ENCODE measurements at places on chromosomes 5 and 9.

DNA sequence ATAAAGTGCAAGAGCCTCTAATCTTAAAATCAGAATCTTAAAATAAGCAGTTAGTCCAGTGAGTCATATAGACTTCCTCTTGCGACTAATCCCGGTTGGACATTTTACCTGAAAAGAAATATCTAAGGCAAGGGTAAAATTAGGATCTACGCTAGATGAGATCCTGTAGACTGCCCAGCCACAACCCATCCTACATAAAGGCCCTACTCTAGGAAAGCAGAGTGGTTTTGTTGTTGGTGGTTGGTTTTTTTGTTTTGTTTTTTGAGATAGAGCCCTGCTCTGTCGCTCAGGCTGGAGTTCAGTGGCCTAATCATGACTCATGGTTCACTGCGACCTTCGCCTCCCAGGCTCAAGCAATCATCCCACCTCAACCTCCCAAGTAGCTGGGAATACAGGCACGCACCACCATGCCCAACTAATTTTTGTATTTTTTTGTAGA lies 6.9 kb downstream of the TSC1 start:
- DNase-seq, result no peak

DNA sequence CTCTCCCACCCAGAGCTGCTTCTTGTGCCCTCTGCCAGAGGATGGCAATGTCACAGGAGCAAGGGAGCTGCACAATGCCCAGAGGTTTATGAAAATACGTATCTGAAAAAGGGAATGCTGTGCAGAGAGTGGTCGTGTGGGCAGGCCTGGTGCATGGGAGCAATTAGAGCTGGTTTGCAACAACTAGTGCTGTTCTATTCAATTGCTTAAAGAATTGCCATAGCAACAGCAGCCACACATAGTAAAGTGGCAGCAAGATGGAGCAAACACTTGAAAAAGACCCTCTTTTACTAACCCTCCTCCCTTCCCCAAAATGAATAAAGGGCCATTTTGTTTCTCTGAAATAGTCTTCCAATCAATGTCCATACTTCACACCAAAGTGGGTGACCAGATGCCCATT lies 166.3 kb downstream of the CRB2 start:
- no peak for DNase-seq

DNA sequence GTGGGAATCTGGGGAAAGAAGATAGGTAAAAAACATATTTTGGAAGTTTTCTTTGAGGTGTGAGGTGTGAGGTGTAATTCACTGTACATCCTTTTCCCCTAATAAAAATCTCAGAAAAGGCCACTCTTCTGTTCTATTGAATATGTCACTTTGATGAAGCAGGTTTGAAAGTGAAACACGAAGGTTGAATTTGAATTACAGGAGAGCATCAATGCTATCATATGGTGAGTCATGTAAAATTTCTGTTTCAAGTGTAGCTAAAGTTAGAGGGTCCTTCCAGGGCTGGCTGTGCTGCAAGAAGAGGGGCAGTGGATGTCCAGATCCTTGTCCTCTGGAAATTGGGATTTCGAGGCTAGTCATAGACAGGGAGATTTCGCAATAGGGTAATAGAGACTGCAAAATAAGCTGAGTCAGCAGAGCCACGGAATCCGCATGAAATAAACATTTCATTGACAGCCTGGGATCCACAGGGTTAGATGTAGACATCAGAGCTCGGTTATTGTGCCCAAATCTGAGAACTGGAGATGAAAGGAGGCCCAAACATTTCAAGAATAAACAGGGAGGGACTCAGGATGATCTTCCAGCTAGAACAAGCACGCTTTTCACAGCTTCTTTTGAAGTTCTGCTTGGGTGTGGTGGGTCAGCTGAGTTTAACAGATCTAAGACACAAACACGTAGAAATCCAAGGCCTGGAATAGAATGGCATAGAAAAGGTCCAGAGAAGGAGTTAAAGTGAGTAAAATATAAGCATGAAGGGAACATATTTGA lies 194.4 kb upstream of the CDKN2B start:
- no peak for DNase-seq

DNA sequence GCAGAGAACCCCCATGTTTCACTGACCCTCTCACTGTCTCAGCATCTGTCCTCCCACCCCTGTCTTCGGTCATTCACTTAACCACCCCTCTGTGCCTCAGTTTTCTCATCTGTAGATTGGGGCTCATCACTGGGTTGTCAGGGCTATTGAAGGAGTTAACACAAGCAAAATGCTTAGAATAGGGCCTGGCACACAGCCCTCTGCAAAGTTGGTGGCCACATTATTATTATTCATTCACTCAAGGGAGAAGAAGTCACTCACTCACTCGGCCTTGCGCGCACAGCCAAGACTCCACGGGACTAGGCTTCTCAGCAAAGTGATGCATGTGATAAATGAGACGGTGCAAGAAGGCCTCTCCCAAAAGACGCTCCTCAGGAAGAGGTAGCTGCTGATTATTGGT lies 8.0 kb downstream of the PDGFRB start:
- DNase-seq, result no peak

- DNase-seq, result no peak
Measured at GRCh38 chr5:42121401-42121800, 196.3 kb downstream of the FBXO4 start.

- DNase-seq, result no peak
Measured at GRCh38 chr9:4424891-4425290, 65.4 kb upstream of the SLC1A1 start.

DNA sequence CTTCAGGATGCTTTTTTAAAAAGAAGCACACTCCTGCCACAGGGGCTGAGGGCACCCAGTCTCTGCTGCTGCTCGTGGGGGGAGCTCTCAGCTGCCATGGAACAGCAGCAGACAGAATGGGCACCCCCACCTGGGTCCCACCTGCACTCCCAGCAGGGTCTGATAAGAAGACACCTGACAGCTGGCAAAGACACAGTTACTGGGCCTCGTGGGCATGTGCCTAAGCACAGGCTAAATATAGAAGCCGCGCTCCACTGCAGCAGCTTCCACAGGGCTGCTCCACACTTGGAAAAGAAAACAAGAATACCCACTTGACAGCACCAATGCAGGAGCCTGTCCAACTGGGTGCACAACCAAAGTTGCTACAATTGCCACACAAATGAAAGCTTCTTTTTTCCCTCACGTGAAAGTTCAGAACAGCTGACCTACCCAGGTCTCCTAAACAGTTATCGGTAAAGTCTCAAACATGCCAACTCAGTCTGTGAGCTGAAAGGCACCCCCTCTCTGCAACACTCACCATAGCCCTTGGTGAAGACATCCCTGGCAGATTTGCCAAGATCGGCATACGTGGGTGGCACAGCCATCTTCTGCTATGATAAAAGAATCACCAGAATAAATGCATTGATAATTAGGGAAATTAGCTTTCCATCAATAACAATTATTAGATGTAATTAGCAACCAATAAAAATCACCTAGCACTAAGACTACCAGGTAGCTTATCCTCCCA lies 12.2 kb downstream of the VDAC1 start:
- DNase-seq, result no peak

GRCh38 chr5:112630246-112631009 lies 107.3 kb upstream of the APC start:
- DNase-seq, result no peak

GRCh38 chr9:112761912-112762655 lies 11.5 kb downstream of the SNX30 start:
- no peak for DNase-seq

DNA sequence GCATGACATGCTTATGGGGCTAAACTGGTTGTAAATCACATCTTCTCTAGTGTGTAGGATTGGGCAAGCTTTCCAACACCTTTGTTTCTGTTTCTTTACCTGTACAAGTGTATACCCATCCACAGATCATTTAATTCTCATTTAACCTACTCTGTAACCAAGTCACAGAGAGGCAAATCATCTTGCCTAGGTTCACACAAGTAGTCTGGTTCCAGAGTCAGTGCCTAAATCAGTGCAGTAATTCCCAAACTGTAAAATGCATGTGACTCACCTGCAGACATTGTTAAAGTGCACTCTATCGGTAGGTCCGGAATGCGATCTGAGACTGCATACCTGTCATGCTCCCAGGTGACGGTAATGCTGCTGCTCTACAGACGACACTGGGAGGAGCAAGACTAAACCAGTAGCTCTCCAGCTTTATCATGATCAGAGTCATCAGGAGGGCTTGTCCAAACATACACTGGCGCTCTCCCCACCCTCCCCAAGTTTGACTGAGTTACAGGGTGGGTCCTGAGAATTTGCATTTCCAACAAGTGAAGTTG lies 107.9 kb upstream of the FREM1 start:
- DNase-seq, result no peak

DNA sequence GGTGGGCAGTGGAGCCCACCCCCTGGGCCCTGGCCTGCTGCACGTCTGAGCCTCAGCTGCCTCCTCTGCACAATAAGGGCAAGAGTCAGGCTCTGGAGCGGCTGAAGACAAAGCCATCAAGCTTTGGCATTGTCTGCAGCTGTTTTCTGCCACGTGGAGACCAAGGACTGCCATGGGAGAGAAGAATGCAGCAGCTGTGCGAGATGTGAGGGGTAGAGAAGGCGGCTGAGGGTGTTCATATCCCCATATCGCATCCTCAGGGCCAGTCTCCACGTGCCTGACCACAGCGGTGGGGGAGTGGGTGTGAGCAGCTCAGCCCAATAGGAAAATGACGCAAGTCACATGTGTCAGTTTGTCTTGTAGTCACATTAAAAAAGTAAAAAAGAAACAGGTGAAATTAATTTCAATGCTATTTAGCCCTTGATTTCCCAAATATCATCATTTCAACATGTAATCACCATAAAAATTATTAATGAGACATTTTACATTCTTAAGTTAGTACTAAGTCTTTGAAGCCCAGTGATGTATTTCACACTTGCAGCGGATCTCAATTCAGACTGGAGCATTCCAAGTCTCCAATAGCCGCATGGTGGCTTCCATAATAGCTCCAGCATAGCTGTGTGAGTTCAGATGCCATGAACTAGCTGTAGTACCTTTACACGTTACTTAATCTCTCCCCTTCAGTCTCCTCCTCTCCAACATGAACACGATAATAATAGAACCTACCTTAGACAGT lies 6.6 kb downstream of the C1QTNF2 start:
- DNase-seq, result no peak

- no peak for DNase-seq
Measured at GRCh38 chr5:127561254-127561653, 43.8 kb downstream of the PRRC1 start.

- DNase-seq, result no peak
Measured at GRCh38 chr5:127133071-127133470, 59.8 kb upstream of the C5orf63 start.

GRCh38 chr9:101514071-101514470 lies 19.6 kb upstream of the RNF20 start:
- no peak for DNase-seq

DNA sequence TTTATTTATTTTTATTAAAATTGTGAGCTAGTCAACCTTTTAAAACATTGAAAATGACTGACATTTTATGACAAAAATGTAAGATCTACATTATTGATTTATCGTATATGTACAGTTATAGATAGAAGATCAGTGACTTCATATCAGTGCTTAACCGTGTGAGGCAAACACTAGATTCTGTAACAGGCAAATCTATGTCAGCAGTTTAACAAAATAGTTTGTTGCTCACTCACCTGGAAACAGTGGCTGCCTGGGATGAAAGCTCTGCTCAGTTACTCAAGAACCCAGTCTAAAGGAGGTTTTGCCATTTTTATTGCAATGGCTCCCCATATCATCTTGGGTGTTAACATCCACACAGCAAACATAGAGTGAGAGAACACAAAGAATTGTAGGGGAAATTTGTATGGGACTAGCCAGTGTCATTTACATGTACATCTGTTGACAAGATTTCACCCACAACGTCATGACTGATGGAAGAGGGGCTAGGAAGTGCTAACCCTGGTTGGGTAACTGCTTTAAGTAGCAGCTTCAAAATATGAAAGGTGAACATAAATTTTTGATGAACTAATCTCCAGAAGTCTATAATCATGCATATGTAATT lies 49.0 kb downstream of the SGCD start:
- DNase-seq, result no peak

GRCh38 chr9:97673922-97674321 lies 23.2 kb downstream of the XPA start:
- no peak for DNase-seq

DNA sequence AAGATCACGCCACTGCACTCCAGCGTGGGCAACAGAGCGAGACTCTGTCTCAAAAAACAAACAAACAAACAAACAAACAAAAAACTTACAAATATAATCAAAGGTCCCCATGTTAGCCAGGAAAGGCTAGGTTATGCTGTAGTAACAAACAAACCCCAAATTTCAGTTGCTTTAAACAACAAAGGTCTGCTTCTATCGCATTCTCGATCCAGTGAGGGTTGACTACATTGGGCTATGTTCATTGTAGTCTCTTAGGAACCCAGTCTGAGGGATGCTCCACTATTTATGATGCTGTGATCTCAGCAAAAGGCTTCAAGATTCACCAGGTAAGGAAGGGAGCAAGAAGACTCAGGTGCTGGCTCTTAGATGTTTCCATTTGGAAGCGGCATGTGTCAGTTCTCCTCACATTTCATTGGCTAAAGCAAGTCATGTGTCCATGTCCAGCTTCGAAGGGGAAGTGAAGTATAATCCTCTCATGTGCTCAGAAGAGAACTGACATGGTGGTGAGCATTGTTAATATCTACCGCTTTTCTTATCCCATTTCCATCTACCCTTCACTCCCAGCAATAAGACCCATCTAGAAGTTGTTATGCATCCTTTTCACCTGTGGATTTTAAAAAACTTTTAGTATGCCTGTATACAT lies 26.5 kb upstream of the NEK6 start:
- no peak for DNase-seq

GRCh38 chr9:131214286-131214856 lies 61.9 kb downstream of the FAM78A start:
- no peak for DNase-seq

DNA sequence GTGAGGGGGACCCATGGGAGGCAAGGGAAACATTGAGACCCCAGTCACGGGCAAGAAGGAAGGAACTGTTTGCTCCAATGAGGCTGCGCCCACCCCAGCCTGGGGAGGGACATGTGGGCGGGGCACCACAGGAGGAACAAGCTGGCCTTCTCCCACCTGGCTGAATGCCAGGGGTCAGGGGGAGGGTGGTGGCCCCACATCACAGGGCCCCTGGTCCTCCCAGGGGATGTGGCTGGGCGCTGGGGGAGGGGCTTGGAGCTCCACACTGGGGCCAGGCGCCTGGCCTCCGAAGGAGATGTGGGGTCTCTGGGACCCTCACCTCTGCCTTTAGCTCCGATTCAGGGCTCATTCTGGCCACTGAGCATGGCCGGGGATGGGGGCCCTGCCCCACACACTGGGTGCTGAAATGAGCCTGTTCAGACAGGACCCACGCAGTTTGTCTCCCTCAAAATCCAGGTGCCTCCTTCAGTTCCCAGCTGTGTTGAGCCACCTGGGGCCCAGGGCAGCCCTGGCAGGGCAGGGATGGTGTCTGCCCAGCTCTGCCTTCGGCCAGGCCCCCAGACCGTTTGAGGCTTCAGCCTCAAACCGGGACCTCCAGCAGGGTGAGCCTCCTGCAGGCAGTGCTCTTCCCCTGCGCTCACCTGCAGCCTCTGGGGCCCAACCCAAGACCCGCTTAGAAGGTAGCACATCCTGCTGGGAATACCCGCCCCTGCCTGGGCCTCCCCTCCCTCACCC lies 33.2 kb upstream of the NOTCH1 start:
- DNase-seq, result no peak

GRCh38 chr5:149683964-149684363 lies 46.1 kb upstream of the PPARGC1B start:
- DNase-seq, result no peak
